SJCRH30 (cell line): ENCODE measurements at places on chromosomes 5 and 9. TPM values are rescaled to one million over a fixed set of nuclear protein-coding genes. Genes with fewer than 3 reads are reported as not detected.
A peak's percentile ranks its signal among the peaks of the same experiment; 100 is the strongest.

- H3K27me3 ChIP-seq = no peaks in the 10 kb centered on the region; the same call in 1 of the 2 replicates
- H3K27ac ChIP-seq = no peak overlapping the region
- no peak overlapping the region for H3K4me3 ChIP-seq
- no peak for DNase-seq
- no peaks in the 10 kb centered on the region for H3K4me1 ChIP-seq
- H3K36me3 ChIP-seq = no peaks in the 10 kb centered on the region
Observed at GRCh38 chr5:172612771-172613170, 28.3 kb upstream of the NEURL1B start.

GRCh38 chr5:74542482-74542881, 98.0 kb downstream of the ENC1 start:
- H3K27ac ChIP-seq = peak overlapping the region; percentile 72
- no peak for DNase-seq
- H3K4me3 ChIP-seq = no peak overlapping the region
- no peaks in the 10 kb centered on the region for H3K27me3 ChIP-seq
- no peaks in the 10 kb centered on the region for H3K36me3 ChIP-seq
- H3K4me1 ChIP-seq = peaks cover 22% of the 10 kb centered on the region

DNA sequence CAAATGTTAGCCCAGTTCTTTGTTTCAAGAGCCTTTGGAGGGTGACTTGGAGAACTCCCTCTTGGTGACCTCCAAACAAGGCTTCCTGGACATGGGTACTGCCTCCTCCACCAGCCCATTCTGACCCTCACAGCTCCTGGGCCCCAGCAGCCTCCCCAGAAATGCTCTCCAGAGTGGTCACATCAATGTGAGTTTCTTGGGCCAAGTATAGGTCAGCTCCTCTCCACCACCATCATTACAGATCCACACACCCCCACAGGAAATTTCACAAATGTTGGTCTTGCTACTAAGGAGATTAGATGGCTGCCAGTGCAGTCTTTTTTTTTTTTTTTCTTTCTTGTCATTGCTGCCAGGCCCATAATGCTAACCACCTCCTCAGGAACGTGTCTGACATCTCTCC, 410.7 kb downstream of the DTWD2 start:
- H3K27ac ChIP-seq = no peak overlapping the region
- DNase-seq = no peak
- no peaks in the 10 kb centered on the region for H3K27me3 ChIP-seq

DNA sequence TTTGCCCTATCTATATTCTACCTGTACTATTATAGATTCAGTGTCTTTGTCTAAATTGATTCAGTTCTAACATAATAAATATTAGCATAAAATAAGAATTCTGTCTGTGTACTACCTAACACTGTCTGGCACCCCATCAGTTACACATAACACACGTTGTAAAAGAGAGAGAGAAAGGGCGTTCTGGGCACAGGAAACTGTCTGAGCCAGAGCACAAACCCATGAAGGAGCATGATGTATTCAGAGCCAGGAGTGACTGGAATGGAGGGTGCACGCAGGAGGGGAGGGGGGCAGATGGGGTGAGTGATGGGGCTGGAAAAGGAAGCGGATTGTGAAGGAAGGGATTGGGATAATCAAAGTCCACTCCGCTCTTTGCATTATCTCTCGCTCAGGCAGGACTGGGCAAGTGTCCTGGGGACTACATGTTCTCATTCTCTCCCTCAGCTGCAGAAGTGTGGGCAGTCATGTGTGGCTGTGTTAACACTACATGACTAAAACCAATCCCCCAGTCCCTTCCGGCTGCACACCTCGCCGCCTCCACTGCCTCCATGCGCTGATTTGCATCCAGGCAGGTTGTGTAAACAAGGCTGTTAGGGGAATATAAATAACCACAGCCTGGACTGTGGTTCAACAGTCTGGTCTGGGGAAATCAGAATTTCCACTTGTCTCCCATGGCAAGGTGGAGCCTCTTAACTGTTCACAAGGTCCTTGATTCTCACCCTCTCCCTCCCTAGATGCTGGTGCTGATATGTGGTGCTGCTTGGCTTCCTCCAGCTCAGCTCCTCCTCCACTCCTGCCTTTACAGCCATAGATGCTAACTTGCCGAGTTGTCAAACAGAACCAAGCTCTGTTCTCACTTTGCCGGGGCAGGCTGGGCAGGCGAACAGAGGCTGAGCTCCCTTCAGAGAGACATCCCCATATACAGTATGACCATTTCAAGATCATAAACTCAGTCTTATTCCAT, 367.5 kb upstream of the BRINP1 start:
- H3K27me3 ChIP-seq = no peaks in the 10 kb centered on the region
- H3K4me3 ChIP-seq = no peak overlapping the region

DNA sequence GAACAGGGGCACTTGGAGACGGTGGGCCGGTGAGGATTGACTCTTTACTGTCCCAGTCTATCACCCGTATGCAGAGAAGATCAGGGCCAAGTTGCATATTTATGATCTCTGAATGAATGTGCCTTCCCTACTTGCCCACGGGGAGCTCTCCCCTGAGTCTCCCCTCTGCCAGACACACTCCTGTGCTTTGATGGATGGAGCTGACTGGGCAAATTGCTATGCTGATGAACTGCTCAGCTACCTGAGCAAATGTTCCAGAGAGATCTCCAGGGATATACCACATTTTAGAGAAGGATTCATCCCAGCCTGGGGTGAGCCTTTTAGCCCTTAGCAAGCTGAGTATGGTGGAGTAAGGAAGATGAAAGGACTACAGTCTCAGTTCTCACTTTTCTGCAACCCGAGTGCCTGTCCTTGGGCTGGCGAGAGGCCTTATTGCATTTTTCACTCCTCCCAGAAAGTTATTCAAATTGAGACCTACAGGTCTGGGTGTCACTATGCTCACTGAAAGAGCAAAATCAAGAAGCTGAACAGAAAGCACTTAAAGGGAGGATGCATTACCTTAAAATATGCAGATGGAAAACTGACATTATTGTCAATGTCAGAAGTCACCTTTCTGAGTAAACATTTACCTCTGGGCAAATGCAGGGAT, 526.7 kb upstream of the WWC1 start:
- no peaks in the 10 kb centered on the region for H3K4me1 ChIP-seq
- no peaks in the 10 kb centered on the region for H3K27me3 ChIP-seq
- no peak for DNase-seq
- H3K4me3 ChIP-seq = no peak overlapping the region
- H3K27ac ChIP-seq = no peak overlapping the region

DNA sequence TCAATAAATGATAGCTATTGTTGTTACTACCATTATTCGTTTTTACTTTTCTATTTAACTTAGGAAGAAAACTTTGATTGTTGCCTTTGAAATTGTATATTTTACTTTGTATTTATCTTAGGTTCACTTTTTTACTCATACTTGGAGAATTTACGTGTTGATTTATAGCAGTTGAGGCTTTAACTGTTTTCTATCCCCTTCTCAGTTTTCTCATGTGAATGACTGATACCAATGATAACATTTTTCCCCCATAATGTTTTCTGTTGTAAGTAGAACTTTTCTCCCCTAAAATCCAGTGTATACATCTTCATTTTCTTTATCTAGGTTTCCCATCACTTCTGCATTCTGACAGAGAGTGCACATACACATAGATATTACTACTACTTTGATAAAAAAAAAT, 54.4 kb downstream of the FSD1L start:
- H3K27ac ChIP-seq = no peak overlapping the region
- no peaks in the 10 kb centered on the region for H3K27me3 ChIP-seq
- no peak for DNase-seq
- H3K36me3 ChIP-seq = peaks cover 6% of the 10 kb centered on the region; the same call in 1 of the 2 replicates
- no peaks in the 10 kb centered on the region for H3K4me1 ChIP-seq
- no peak overlapping the region for H3K4me3 ChIP-seq

DNA sequence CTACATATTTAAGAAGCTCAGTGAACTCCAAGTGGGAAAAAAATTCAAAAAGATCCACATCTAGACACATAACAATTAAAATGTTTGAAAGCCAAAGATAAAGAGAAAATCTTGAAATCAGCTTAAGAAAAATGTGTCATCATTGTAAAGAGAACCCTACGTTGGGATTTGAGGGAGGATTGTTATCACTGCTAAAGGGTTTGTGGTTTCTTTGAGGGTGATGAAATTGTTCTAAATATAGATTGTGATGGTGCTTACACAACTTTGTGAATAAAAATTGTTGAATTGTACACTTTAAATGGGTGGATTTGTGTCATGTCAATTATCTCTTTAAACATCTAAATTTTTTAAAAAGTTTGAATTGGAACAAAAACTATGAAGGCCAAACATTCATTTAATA, 92.2 kb upstream of the ADAMTS19 start:
- no peak overlapping the region for H3K4me3 ChIP-seq
- no peaks in the 10 kb centered on the region for H3K36me3 ChIP-seq
- H3K27me3 ChIP-seq = no peaks in the 10 kb centered on the region
- no peaks in the 10 kb centered on the region for H3K4me1 ChIP-seq

DNA sequence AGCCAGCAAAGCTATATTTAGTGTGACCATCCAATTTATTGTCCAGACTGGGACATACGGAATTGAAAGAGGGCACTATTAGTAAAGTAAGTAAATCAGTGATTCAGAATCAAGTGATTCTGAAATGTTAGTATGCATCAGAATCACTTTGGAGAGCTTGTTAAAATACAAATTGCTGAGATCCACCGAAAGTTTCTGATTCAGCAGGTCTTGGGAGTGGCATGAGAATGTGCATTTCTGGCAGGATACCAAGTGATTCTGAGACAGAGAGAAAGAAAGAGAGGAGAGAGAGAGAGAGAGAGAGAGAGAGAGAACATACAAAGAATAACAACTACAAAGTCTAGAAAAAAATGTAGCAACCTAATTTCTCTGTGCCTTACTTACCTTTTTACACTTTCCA, 65.4 kb upstream of the ASTN2 start:
- H3K36me3 ChIP-seq = no peaks in the 10 kb centered on the region
- no peak overlapping the region for H3K27ac ChIP-seq
- H3K4me3 ChIP-seq = no peak overlapping the region
- no peak for DNase-seq

- H3K4me3 ChIP-seq = no peak overlapping the region
- no peak for DNase-seq
- H3K36me3 ChIP-seq = peaks cover 16% of the 10 kb centered on the region
- H3K27ac ChIP-seq = no peak overlapping the region
- H3K27me3 ChIP-seq = no peaks in the 10 kb centered on the region
- no peaks in the 10 kb centered on the region for H3K4me1 ChIP-seq
Observed at GRCh38 chr9:4689021-4689420, 9.7 kb downstream of the CDC37L1 start.

- H3K36me3 ChIP-seq = no peaks in the 10 kb centered on the region
- no peak for DNase-seq
- peaks cover 3% of the 10 kb centered on the region for H3K4me1 ChIP-seq
- H3K4me3 ChIP-seq = no peak overlapping the region
Observed at GRCh38 chr5:159511570-159511969, 181.3 kb upstream of the IL12B start.

- H3K36me3 ChIP-seq = no peaks in the 10 kb centered on the region
- H3K4me1 ChIP-seq = no peaks in the 10 kb centered on the region
- DNase-seq = peak; percentile 52
- no peak overlapping the region for H3K4me3 ChIP-seq
- H3K27ac ChIP-seq = no peak overlapping the region
Observed at GRCh38 chr5:174311531-174312269, 266.2 kb downstream of the NSG2 start.

DNA sequence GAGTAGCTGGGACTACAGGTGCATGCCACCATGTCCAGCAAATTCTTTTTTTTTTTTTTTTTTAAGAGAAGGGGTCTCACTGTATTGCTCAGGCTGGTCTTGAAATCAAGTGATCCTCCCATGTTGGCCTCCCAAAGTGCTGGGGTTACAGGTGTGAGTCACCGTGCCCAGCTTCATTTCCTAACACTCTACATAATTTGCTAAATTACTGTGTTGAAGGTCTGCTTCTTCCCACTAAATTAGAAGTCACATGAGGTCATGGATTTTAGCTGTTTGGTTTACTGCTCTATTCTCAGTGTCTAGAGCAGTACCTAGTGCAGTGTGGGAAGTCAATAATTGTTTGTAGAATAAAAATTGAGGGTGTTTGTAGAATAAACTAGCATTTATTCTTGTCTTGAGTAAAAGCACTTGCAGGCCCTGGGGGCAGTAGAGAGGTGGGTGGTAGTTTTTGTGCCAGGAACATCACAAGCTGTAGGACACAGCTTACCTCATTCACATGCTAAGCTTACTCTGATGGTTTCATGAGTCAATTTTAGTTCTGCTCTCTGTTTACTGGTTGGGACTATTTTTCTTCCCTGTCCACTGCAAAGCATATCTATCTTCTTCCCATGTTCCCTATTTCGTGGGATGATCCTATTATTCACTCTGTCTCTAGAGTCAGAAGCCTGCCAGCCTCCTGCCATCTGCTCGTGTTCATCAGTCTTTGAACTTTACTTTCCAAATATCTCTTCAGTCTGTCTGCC, 7.0 kb downstream of the TEX48 start:
- no peaks in the 10 kb centered on the region for H3K36me3 ChIP-seq
- H3K27me3 ChIP-seq = no peaks in the 10 kb centered on the region
- peaks cover 12% of the 10 kb centered on the region for H3K4me1 ChIP-seq
- no peak for DNase-seq
- H3K4me3 ChIP-seq = no peak overlapping the region
- no peak overlapping the region for H3K27ac ChIP-seq

GRCh38 chr9:27487927-27488326, 36.2 kb upstream of the IFNK start:
- H3K4me1 ChIP-seq = no peaks in the 10 kb centered on the region
- H3K4me3 ChIP-seq = no peak overlapping the region
- H3K27ac ChIP-seq = no peak overlapping the region

- H3K36me3 ChIP-seq = no peaks in the 10 kb centered on the region
- H3K27me3 ChIP-seq = no peaks in the 10 kb centered on the region
- no peak overlapping the region for H3K4me3 ChIP-seq
- peak; percentile 97 for DNase-seq
- H3K4me1 ChIP-seq = peaks cover 65% of the 10 kb centered on the region
- peak overlapping the region; percentile 87 for H3K27ac ChIP-seq
Observed at GRCh38 chr5:135271533-135272310, 127.3 kb downstream of the MACROH2A1 start.

- no peaks in the 10 kb centered on the region for H3K4me1 ChIP-seq
- DNase-seq = no peak
- no peaks in the 10 kb centered on the region for H3K27me3 ChIP-seq
- no peak overlapping the region for H3K27ac ChIP-seq
- H3K4me3 ChIP-seq = no peak overlapping the region
- H3K36me3 ChIP-seq = no peaks in the 10 kb centered on the region
Observed at GRCh38 chr5:180083529-180084060, 12.0 kb upstream of the RNF130 start.

Gene IFT74
- total RNA-seq = 4.9 and 6.0 TPM in 2 replicates

Gene PPIP5K2
- 48.6 and 53.5 TPM in 2 replicates for total RNA-seq

Gene FOXD1
- total RNA-seq = 10.5 and 10.9 TPM in 2 replicates

Gene ARHGEF37
- total RNA-seq = 0.05 and 0.38 TPM in 2 replicates

Gene PRDM9
- not detected in 2 replicates for total RNA-seq

Gene HSPB3
- 0.51 and 0.86 TPM in 2 replicates for total RNA-seq

Gene IFNE
- total RNA-seq = not detected in 2 replicates

Gene PCDHB14
- 10.9 and 11.2 TPM in 2 replicates for total RNA-seq

Gene GPR151
- total RNA-seq = not detected in 2 replicates
